ENCODE measurements at places on chromosomes 7 and 10.

DNA sequence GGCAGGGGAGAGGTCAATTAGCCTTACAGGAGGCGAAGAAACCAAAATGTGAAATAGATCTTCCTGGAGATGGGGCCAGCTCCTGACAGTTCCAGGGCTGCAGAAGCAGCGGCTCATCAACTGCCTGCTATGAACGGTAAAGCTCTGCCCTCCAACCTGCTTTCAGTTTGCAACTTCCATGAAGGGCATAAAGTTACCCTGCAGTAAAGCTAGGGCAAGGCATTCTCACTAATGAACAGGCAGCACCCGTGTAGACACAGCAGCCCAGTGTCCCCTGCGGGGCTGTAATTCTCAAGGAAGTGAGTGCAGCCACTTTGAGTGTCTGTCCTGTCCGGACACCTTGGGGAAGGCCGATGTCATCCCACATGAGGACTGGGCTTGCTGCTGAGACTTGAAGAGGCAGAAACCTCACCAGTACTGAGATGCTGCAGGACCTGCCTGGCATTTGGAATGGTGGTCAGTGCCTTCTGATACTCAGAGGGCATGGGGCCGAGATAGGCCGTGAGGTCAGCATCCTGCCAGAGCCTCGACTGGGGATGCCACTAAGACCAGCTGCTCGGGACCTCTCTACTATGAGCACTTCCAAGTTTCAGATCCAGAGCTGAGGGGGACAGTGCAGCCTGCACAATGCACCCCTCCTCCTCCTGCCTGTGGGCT lies 26.1 kb upstream of the C10orf53 start:
- DNase-seq, result no peak

- no peak for DNase-seq
These were observed 11.7 kb downstream of the C1QL3 start for GRCh38 chr10:16509996-16510395.

GRCh38 chr10:22649390-22649841 lies 65.0 kb downstream of the PIP4K2A start:
- DNase-seq, result peak; percentile 64

DNA sequence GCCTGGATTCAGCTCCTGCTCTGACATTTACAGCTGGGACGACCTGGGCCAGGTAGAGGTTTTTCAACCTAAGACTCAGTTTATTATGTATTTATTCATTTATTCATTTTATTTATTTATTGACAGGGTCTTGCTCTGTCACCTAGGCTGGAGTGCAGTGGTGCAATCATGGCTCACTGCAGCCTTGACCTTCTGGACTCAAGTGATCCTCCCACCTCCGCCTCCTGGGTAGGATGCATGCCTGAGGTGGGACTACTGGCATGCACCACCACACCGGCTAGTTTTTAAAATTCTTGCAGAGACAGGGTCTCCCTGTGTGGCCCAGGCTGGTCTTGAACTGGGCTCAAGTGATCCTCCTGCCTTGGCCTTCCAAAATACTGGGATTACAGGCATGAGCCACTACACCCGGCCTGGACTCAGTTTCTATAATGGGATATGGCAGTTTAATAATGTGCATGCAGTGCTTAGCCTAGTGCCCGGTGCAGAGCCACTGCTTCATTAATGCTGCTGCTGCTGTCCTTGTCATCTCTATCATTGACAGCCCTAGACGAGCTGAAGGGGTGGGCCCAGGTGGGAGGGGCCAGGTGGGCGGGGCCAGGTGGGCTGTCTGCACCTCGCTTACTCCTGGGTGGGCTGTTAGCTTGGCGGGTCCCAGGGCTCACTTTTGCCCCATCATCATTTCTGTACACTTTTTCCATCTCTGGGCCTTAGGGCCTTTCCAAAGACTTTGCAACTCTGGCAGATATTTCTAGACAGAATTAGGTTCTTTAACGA lies 92.6 kb downstream of the LHPP start:
- DNase-seq, result no peak

DNA sequence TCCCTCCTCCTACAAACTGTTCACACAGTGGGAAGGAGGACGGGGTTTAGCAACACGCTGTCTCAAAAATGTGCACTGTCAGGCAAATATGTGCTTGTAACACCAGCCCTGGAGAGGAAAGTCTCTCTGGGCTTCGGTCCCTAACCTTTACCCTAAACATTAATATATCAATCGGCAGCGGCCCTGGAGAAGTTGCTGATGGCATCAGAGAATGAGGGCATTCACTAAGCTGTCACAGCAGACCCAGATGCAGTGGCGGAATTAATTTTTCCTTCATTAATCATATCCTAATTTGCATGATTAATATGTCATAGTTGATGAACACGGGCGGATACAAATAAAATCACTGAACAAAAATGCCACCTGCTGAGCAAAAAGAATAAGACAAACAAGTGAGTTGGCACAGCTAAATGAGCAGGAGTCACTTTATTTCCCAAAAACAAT lies 45.2 kb upstream of the INSIG1 start:
- DNase-seq, result no peak

GRCh38 chr7:94530109-94530508 lies 20.5 kb downstream of the CASD1 start:
- no peak for DNase-seq

GRCh38 chr7:130904031-130904757 lies 170.2 kb upstream of the KLF14 start:
- DNase-seq, result no peak

DNA sequence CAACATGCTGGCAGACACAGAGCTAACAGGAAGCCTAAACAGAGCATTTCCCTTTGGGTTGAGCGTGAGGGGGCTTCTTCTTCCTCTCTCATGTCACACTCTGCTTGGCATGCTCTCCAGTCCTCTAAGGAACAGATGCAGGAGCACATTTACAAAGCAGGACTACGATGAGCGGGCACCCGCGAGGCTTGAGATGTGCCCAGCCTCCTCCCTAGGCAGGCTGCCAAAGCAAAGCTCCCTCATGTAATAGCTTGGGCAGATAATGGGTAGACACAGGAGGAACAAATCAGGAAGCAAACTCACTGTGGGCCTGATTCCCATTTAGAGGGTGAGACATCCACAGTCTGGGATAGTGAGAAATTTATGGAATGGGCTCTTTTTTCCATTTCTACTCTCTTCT lies 519.1 kb downstream of the NRG3 start:
- DNase-seq, result no peak

- DNase-seq, result no peak
These were observed 248.7 kb downstream of the NEBL start for GRCh38 chr10:20648263-20648874.

GRCh38 chr10:117138838-117139580 lies 939 bp upstream of the VAX1 start:
- no peak for DNase-seq
